ENCODE measurements at places on chromosomes 3 and 15.

DNA sequence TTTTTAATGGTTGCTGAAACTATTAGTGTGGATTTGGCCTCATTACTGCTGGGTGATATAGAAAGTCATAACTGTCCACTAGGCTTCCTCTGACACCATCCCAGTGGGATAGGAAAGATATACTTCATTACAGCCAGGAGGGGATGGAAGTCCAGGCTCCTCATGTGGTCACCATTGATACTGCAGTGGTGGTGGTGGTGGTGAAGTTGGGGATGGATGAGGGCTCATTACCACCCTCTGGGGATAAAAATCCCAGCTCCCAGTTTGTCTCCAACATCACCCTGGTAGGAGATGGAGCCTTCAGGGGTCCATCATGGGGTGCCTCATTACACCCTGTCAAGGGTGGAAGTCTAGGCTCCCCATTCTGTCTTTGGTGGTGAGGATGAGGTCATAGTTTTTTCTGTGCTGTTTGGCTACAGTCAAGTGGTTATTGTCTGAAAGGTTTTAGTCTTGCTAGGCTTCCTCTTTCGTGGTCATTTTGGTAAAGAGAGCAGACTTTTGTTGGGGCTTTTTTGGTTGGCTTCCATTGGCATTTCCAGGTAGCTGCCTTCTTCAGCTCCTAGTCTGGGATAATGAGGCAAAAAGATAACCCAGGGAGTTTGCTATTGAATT, 30.1 kb upstream of the FILIP1L start:
- DNase-seq = no peak

GRCh38 chr3:59746585-59746984, 696.8 kb upstream of the CFAP20DC start:
- DNase-seq = no peak

DNA sequence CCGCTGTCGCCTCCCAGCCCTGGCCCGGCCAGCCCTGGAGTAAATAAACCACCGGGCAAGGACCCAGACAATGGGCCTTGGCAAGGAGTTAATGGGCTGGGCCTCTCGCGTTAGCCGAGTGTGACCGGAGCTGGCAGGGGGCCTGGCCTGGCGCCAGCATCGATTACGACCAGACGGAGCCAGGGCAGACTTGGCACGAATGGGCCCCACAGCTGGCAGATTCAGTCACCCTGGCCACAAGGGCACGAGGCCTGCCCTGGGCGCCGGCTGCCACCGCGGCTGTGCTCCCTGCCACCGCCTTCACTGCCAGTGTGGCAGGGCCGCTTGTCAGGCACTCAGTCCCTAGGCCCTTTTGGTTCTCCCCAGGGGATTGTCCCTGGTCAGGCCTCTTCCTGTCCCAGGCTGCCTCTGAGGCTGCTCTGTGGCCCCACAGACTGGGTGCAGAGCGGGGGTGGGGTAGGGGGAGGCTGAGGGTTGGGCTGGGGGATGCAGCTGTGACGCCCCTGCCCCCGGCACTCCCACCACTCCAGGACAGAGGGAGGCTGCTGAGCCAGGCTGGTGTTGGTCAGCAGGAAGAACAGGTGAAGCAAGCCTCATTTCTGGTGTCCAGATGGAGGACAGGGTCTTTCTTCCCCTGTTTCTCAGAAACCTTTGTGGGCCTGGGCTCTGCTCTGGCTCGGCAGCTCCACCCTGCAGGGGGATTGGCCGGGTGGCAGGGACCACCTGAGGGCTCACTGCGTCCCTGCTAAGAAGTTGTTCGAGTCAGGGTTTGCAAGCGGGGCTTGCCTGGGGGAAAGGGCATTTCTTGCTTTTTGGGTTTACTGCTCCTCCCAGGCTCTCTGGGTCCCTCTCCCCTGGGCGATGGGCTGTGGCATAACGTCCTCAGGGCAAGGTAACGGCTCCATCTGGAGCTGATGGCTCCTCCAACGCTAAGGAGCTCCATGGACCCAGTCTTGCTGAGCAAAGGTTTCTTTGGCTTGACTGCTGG, 30.5 kb upstream of the SRP14 start:
- DNase-seq = no peak

GRCh38 chr3:122077293-122078234, 22.4 kb downstream of the CD86 start:
- no peak for DNase-seq

GRCh38 chr3:123371859-123372685, 76.8 kb downstream of the ADCY5 start:
- no peak for DNase-seq

GRCh38 chr3:58022490-58022889, 14.3 kb downstream of the FLNB start:
- DNase-seq = no peak

DNA sequence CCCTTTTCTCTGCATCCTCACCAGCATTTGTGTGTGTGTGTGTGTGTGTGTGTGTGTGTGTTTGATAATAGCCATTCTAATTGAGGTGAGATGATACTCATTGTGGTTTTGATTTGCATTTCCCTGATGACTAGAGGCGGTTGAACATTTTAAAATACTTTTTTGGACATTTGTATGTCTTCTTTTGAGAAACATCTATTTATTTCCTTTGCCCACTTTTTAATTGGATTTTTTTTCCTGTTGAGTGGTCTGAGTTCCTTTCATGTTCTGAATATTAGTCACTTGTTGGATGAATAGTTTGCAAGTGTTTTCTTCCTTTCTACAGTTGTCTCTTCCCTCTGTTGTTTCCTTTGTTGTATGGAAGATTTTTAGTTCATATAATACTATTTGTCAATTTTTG, 54.3 kb upstream of the THSD4 start:
- DNase-seq = no peak

DNA sequence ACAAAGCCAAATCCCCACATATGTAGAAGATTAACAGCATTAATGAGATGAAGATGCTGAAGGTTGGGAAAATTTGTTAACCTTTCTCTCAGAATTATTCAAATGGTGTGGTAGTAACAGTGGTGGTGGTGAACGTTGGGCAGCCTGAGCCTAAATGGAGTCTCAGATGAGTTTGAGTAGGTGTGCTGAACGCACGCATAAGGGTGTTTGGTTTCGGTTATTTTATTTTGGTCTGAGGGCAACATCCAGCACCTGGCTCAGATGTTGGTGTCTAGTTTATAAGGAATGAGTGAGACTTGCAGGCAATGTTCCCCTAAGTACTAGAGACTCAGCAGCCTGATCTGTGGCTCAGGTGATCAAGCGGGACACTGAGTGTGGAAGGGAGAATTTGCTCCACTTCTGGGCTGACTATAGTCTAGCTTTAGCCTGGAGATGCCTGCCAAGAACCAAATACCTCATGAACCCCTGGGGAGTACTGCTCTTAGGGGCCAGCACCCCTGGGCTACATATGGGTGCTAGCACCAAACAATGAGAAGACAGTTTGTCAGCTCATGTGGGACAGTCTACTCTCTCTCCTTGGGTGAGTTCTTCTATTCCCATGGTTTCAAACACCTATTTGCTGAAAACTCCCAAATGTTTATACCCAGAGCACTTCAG, 39.5 kb upstream of the ATP2C1 start:
- no peak for DNase-seq

- no peak for DNase-seq
These were observed 45.8 kb upstream of the SLCO2A1 start for GRCh38 chr3:134075568-134075825.

DNA sequence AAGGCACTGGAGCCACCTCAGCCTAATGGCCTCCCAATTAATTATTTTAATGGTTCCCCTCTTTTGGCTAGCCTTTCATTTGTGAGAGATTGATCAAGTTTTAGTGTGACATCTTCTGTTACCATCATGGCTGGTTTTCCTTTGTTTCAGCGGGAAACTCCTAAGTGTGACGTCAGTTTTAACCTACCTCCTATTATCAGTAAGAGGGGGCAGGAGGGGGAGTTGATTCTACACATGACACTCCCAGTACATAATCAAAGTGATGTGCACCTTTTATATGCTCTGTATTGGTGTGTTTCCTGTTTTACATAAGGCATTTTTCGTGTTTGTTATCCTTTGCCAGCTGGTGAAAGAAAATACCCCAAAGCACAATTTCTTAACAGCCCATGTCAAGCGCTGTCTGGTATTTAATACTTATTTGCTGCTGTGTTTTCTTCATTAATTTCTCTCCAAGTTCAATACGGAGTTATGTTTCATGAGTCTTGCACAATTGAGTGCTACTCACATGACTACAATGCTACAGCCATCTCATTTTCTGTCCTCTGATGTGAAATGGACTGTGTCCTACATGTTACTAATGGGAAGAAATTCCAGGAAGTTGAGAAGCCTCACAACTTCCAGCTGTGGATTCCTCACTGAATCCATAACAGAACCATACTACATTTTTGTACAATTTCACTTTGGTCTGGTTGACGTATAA, 52.2 kb upstream of the POLR2M start:
- no peak for DNase-seq

GRCh38 chr15:50718700-50719125, 32.1 kb upstream of the TRPM7 start:
- no peak for DNase-seq

GRCh38 chr15:45684533-45684932, 49.7 kb downstream of the SQOR start:
- DNase-seq = no peak

GRCh38 chr3:114231616-114232015, 5.8 kb downstream of the ZNF80 start:
- no peak for DNase-seq

GRCh38 chr3:190265796-190266195, 56.5 kb downstream of the CLDN1 start:
- no peak for DNase-seq

GRCh38 chr15:27330326-27330725, 359.3 kb downstream of the GABRG3 start:
- no peak for DNase-seq

DNA sequence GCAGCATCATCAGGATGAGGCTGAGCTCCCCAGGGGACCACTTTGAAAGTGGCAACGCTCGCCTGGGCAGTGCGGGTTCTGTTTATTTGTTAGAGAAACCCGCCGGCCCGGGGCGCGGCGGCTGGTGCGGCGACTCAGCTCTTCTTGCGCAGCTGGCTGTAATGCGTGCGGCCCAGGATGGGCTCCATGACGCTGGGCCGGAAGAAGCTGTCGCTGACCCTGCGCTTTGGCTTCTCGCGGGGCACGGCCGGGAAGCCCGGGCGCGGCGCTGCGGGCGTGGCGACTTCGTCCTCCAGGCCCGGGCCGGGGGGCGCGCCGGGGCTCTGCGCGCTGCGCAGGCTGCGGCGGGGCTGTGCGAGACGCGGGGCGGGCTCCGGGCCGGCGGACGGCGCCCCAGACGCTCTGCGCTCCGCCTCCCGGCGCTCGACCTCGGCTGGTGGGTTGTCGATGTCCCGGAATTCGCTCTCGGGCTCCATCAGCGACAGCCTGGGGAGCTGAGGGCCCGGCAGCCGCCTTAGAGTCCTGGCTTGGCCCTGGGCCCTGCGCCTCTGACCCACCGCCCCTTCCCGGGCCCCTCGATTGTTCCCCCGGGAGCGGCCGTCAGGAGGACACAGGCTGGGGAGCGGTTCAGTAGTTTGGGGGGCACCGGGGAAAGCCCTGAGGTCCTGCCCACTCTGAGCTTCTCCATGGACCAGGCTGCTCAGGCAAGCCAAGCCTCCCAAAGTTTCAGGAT, 10.3 kb upstream of the KIF7 start:
- DNase-seq = no peak

GRCh38 chr3:52367891-52368880, 52.1 kb downstream of the DNAH1 start:
- DNase-seq = no peak

DNA sequence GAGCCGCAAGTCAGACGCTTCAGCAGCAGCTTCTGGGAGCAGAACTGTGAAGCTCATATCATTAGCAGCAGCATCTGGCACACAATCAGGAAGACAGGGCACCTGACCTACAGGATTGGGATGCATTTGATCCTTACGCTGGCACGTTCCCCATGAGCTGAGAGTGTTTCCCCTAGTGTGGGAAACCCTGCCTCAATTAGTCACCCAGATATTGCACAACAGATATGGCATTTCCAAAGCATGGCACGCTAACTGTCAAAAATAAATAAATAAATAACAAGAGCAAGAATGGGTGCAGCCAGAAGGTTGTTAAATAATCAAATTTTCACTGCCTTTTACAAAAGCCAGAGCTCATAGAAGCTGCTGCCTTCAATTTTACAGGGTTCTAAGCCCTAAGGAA, 189.6 kb upstream of the THBS1 start:
- no peak for DNase-seq

DNA sequence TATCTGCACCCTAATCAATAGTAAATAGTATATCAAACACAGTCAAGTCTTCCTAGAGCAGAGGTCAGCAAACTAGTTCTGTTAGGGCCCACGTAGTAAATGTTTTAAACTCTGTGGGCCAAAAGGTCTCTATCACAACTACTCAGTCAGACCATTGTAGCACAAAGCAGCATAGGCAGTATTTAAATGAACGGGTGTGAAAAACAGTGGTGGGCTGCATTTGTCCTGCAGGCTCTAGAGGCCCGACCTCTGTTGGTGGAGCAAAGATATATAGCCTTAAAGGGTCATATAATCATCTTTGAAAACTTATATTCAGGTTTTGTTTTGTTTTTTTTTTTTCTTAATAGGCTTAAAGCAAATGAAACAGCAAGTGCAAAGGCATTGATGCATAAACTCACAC, 326.4 kb upstream of the TRIM42 start:
- DNase-seq = no peak

- no peak for DNase-seq
These were observed 193.1 kb downstream of the TNIK start for GRCh38 chr3:171267104-171267503.

GRCh38 chr3:43790060-43790459, 99.3 kb downstream of the ABHD5 start:
- no peak for DNase-seq

DNA sequence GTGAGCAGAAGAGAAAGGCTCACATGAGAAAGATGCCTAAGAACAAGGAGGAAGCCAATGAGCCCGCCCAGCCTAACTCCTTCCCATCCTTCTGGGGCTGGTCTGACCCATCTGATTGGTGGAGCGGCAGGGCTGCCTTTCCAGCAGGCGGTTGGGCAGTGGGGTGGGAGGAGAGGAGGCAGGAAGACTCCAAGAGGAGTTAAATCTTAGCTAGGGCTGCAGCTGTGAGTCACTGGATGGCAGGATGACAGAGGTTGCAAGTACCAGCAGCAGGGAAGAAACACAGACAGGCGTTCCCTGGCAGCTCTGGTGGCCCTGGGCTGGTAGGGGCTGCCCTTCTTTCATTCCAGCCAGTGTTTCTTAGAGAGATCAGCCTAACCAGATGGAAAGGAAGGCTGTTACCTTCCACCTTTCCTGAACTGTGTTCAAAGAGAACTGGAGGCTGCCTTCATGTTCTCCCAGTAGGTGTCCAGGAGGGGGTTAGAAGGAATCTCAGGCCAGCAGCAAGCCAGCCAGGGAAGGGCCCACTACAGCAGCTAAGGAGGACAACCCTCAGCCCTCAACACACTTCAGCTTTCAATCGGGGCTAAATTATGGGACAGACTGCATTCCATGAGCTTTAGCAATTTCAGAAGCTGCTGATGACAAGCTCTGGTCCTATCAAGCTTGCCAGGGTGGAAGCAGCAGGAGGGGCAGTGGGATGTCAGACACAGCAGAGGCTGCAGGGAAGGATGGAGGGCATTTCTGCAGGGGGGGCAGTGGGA, 50.3 kb downstream of the CHSY1 start:
- peak; percentile 44 for DNase-seq

GRCh38 chr3:116285781-116286421, 159.4 kb downstream of the LSAMP start:
- DNase-seq = no peak

Measured in omental fat pad (tissue), 4 donors.